Renal pelvis (tissue), 12 donors: ENCODE measurements at places on chromosomes 7 and 10. TPM values are rescaled to one million over a fixed set of nuclear protein-coding genes. Genes with fewer than 3 reads are reported as not detected.

Gene FKBP6
- 0.56 TPM for polyA plus RNA-seq

Gene SPACDR
- polyA plus RNA-seq: 1.9 TPM

Gene DTX2
- polyA plus RNA-seq: 8.1 TPM

Gene GBX1
- polyA plus RNA-seq: 0.34 TPM

Gene TFPI2
- 12.1 TPM for polyA plus RNA-seq

Gene GRM8
- 8.3 TPM for polyA plus RNA-seq

Gene TRIM50
- polyA plus RNA-seq: 0.38 TPM

Gene ZMIZ2
- 96.2 TPM for polyA plus RNA-seq

Gene HTR7
- 0.40 TPM for polyA plus RNA-seq

Gene LRRC18
- not detected for polyA plus RNA-seq

Gene ATRNL1
- polyA plus RNA-seq: 20.2 TPM

Gene MOGAT3
- 0.83 TPM for polyA plus RNA-seq

Gene GJD4
- polyA plus RNA-seq: 0.21 TPM

Gene C10orf53
- not detected for polyA plus RNA-seq

Gene TMEM236
- polyA plus RNA-seq: 0.24 TPM

Gene SEMA4G
- polyA plus RNA-seq: 61.7 TPM

Gene SUN3
- polyA plus RNA-seq: 0.39 TPM

Gene CACNA2D1
- polyA plus RNA-seq: 27.3 TPM

Gene EBLN1
- polyA plus RNA-seq: not detected

Gene FAM13C
- polyA plus RNA-seq: 4.8 TPM

Gene FAM237B
- 0.96 TPM for polyA plus RNA-seq
